ENCODE measurements at places on chromosomes 2 and 18.

DNA sequence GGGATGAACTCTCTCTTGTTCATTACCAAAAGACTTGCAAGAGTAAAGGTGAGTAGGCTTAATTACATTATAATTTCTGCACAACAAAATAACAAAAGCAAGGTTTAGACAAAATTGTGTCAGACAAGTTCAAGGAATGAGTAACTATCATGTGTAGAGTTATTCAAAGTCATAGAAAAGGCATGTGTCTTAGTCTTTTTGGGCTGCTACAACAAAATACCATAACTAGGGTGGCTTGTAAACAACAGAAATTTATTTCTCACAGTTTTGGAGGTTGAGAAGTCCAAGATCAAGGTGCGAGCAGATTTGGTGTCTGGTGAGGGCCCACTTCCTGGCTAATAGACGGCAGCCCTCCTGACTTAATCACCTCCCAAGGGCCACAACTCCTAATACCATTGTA, 37.6 kb downstream of the IL1R2 start:
- DNase-seq, result no peak

DNA sequence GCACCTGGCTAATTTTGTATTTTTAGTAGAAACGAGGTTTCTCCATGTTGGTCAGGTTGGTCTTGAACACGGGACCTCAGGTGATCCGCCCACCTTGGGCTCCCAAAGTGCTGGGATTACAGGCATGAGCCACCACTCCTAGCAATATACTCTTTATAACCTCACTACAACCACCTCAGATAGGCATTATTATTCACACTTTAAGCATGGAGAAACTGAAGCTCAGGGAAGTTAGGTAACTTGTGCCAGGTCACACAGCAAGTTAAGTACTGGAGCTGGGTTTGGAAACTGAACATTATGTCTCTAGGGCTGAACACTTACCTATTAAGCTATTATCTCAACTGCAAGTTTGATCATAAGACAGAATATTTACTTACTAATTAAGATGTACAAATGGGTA, 42.6 kb upstream of the ACTR2 start:
- no peak for DNase-seq

DNA sequence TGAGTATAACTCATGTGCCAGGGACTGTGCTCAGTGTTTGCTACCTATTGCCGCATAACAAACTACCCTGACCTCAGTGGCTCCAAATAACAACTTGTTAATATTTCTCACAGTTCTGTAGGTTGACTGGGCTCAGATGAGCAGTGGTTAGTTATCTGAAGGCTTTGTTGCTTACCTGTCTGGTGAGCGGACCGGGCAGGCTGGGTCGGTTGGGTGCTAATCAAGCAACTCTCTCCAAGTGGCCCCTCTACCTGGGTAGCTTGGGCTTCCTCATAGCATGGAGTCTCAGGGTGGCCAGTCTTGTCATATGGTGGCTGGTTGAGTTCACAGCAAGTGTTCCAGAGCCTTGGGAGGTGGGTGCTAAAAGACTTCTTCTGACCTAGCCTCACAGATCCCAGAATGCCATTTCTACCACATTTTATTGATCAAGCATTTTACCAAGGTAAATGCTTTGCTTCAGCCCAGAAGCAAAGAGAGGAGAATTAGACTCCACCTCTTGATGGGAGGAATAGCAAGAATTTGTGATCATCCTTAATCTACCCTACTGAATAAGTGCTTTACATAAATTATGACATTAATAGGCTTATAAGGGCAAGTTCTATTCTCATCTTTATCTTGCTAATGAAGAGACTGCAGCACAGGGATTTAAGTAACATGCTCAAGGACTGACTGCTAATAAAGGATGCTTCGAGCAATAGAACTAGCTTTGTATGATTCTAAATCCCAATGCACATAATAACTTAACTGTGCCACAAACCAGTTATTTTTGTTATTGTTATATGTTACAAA, 16.9 kb downstream of the RAB31 start:
- DNase-seq, result no peak

DNA sequence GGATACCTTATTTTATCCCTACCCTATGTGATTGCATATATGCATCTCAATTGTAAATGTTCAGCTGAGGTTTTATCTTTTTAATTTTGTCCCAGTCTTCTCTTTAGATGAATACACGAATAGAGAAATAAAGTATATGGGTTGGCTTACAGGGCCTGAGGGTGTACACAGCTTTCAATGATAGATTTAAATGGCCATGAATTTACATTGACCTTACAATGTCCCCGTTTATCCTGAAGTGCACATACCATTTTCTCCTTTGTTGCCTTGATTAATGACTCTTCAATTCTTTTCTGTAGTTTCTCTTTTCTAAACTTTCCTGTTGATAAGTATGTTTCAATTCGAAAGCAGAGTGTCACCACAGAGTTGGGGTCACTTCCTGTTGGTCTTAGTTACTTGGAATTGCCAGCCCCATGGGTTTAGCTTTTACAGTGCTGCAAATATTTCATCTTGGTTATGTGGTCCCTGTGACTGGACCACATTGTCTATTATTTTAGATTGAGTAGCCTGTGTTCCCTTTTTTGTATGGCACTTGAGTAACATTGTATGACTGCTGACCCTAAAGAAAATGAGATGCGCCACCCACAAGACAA, 1616.3 kb upstream of the ACVR2A start:
- DNase-seq, result no peak

DNA sequence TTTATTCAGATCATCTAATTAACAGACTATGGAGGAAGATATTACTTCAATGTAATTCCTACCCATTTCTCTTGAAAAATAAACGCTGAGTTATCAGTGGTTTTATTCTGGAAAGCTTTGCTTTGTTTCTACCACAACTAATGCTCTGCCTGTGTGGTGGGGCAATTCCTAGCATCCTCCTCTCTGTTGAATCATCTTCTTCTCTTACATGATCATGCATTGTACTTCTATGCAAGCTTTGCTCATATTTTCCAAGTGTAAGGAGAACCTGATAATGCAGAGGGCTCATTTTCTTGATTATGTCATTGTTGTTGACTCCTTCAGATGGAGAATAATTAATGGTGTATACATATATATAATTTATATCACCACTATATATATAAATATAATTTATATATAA, 46.7 kb downstream of the CCDC195 start:
- DNase-seq, result no peak

DNA sequence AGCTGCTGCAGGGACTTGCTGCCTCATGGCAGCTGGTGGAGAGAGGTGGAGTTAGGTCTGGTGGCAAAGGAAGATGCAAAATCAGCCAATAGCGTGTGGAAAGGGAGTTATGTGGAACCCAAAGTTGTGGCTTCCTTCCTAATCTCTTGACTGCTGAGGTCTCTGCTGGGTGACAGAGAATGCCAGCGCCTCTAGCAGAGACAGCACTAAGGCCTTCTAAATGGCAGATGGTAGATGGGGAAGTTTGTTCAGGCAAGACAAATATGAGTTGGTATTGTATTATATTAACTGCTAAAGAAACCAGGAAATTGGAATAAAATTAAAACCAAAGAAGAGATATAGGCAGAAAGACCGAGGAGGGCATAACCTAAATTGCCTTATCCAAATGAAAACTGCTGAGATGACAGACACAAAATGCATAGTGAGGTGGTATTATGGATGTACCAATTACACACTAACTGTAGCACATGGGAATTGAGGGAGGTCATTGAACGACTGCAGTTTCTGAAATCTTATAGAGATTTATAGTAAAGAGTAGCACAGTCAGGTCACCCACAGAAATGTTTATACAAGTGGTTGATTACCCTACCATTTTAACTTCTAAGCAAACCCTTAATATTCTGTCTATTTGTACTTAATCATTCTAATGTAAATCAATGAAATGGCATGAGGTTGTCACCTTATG, 246.6 kb upstream of the SESTD1 start:
- no peak for DNase-seq

Data from activated naive CD8-positive, alpha-beta T cell treated with anti-CD3 and anti-CD28 coated beads, Interleukin-2, amount 10 ng/mL, durations not matched to agents 7 days and 5 days (primary cell).